ENCODE measurements at places on chromosomes 16 and 17. TPM values are rescaled to one million over a fixed set of nuclear protein-coding genes. Genes with fewer than 3 reads are reported as not detected.

Gene RGS11
- 4.0 TPM for total RNA-seq

Gene TBX4
- not detected for total RNA-seq

Gene DNAAF1
- total RNA-seq = not detected

Gene SKAP1
- total RNA-seq = not detected

Gene WNT9B
- not detected for total RNA-seq

Gene SCARF1
- total RNA-seq = 0.33 TPM

Gene SLFN14
- not detected for total RNA-seq

Gene SLC7A6OS
- 13.0 TPM for total RNA-seq

Gene C16orf92
- total RNA-seq = not detected

Gene FOXL1
- total RNA-seq = 17.4 TPM

Gene HBA2
- not detected for total RNA-seq

Gene ADAM11
- 0.79 TPM for total RNA-seq

Gene HSF5
- not detected for total RNA-seq

Gene ZPBP2
- total RNA-seq = not detected

Gene EIF3C
- total RNA-seq = 230 TPM

Gene GSPT1
- total RNA-seq = 78.3 TPM

Gene SECTM1
- 3.1 TPM for total RNA-seq

Gene TAT
- not detected for total RNA-seq

Gene GP1BA
- total RNA-seq = not detected

Gene CTRB2
- total RNA-seq = not detected

Gene GPRC5B
- total RNA-seq = 2.7 TPM

Gene ABCA9
- 12.0 TPM for total RNA-seq

Gene HAP1
- total RNA-seq = 0.07 TPM

Gene NPIPB9
- 0.72 TPM for total RNA-seq

Gene LAT
- 0.78 TPM for total RNA-seq

Gene PPP1R27
- total RNA-seq = not detected

Gene KRTAP4-6
- total RNA-seq = not detected

Gene TMEM220
- 1.2 TPM for total RNA-seq

Gene NPB
- 0.92 TPM for total RNA-seq

Measured in smooth muscle cell of the pulmonary artery (primary cell).